Mucosa of descending colon (tissue), 3 donors: ENCODE measurements at places on chromosomes 2 and 18.

GRCh38 chr2:226213717-226214116 lies 585.9 kb downstream of the IRS1 start:
- no peak for DNase-seq

DNA sequence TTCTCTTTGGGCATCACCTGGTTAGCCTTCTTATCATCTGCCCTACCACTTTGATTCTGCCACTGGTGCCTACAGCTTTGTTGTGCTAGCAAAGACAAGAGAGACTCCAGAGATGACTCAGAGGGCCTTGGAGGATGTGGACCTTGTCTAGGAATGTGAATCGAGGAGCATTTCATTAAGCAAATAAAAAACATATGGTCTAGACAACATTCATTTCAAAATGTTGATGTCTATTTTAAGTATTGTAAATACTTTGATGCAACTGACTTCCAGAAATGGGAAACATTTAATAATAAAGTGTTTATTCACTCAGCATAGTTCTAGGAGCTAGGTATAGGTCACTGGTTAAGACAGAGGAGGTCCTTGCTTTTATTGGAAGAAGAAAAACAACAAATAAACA lies 195.5 kb downstream of the CDCA7 start:
- no peak for DNase-seq

DNA sequence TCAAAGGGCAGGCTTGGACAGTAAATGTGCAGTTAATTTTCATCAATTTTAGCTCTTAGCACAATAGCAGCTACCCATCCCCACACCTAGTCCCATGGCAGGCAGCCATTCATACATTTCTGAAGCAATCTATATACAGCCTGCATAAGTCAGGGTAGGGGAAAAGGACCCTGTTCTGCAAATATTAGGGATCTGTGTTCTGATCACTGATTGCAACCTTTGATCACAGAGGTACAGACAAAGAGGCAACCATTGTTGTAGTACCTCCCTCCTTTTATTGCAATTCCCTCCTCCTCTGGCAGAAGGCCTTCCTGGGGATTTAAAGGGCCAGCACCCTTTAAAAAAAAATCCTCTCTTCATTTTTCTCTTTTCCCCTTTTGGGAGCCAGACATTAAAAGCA lies 58.3 kb downstream of the KANSL1L start:
- DNase-seq = no peak

GRCh38 chr2:131027566-131028528 lies 65.4 kb downstream of the FAM168B start:
- DNase-seq = no peak

DNA sequence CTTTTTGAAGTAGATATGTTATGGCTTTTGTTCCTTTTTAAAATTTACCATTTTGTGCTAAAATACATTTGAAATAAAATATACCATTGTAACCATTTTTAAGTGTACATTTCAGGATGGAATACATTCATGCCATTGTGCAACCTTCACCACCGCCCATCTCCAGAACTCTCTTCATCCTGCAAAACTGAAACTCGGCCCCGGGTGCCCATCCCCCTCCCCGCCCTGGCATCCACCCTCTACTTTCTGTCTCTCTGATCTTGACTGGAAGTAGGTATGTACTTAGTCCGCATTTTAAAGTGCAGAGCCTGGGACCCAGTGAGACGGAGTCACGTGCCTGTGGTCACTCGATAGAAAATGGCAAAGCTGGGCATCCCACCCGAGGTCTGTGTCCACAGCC lies 45.6 kb downstream of the DIPK1C start:
- DNase-seq = no peak

DNA sequence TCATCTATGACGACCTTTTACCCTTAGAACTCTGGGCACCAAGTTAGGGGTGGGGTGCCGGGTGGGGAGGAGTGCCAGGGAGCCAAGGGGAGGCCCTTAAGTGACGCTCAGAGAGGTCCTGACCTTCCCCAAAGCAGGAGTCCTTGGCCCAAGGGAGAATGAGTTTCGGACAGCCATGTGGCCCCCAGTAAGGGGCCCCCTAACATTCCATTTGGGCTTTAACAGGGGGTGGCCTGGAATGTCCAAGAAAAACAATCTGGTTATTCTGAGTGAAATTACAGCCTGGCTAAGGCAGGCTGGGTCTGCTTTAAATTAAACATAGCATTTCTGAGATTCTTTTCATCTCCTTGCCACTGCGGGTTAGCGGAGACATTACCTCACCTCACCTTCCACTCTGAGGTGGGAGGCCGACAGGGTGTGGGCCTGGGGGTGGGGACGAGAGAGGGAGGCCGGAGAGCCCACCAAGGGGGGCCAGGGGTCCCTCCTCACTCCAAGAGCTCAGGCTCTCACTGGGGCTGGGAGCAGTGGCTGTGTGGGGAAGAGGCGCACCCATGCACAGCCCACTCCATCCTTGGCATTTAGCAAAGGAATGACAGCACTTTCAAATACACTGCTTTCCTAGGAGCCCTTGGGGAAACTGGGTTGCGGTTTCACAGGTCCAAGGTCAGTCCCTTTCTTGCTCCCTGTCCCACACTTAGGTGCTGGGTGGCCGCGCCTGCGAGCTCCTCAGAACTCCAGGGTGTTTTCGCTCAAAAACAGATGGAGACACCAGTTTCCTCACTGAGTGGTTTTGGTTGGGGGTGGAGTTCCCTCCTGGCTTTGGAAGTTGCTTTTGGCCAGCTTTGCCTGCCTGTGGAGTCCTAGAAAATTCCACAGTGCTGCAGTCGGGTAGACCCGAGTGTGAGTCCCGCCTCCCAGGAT lies 107.4 kb downstream of the POLR1A start:
- DNase-seq = no peak

- no peak for DNase-seq
These were observed 439.7 kb upstream of the TNP1 start for GRCh38 chr2:217299590-217299989.

DNA sequence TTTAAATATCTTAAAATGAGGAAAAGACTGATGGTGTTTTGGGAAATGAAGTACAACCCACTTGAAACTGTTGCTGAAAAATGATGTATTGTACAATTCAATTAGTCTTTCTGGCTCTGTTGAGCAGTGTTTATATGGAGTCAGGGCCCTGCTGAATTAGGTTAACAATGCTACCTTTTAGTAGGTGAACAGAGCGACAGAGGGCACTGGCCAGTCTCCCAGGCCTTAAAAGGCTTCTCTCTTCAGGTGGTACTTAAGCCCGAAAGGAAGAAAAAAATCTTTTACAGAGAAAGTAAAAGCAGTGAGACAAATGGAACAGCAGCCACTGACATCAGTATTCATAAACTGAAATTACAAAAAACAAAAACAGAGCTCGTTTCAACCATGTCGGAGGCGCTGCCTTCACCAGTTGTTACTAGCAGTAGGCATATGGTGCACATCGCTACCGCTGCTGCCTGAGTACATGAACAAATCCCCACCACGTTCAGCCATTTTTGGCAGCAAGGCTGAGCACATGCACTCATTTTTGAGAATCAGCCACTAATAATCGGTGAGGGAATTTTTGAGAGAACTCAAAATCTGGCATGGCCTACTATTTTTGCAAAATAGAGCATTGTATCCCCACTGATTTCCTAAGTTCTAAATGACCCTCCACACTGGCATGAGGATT lies 91.8 kb downstream of the PLEKHM3 start:
- DNase-seq = no peak

DNA sequence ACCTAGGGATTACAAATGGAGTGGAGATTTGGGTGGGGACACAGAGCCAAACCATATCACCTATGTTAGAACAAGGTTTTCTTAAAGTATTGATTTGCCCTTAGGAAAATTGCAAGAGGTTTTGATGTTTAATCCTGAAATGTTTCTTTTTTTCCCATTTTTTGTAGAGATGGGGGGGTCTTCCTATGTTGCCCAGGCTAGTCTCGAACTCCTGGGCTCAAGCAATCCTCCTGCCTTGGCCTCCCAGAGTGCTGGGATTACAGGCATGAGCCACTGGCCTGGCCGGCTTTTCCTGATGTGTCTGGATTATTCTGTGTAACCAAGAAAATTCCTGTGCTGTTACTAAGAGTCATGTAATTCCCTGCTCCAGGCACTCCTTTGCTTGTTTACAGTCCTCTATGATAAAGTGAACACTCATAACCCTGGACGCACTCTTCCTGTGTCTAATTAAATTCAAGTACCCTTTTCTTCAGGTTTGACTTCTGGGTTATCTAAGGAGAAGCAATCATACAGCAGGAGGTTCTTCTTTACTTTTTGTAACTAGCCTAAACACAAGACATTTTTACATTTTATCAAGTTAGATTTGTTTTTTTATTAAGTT lies 15.0 kb upstream of the CTDP1 start:
- DNase-seq = no peak

- DNase-seq = no peak
These were observed 567.4 kb downstream of the ARHGAP15 start for GRCh38 chr2:143696651-143697050.

DNA sequence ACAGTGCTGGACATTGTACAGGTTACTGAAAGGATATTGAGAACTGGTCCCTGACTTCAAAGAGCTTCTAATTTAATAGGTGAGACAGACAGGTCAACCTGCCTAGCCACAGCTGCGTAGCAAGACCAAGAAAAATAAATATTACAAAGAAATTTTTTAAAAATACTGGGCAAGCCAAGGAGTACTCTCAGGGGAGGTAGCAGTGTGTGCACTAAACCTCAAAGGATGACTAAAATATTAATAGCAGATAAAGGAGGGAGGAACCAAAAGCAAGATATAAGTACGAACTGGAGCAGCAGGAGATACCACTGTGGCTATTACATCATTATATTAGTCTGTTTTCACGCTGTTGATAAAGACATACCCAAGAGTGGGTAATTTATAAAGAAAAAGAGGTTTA lies 14.9 kb downstream of the SCG2 start:
- no peak for DNase-seq

- DNase-seq = no peak
These were observed 115.2 kb downstream of the GALNT3 start for GRCh38 chr2:165678882-165679281.

- no peak for DNase-seq
These were observed 232.5 kb upstream of the FN1 start for GRCh38 chr2:215668378-215668775.

- no peak for DNase-seq
These were observed 490.7 kb downstream of the NUP35 start for GRCh38 chr2:183614799-183615435.

DNA sequence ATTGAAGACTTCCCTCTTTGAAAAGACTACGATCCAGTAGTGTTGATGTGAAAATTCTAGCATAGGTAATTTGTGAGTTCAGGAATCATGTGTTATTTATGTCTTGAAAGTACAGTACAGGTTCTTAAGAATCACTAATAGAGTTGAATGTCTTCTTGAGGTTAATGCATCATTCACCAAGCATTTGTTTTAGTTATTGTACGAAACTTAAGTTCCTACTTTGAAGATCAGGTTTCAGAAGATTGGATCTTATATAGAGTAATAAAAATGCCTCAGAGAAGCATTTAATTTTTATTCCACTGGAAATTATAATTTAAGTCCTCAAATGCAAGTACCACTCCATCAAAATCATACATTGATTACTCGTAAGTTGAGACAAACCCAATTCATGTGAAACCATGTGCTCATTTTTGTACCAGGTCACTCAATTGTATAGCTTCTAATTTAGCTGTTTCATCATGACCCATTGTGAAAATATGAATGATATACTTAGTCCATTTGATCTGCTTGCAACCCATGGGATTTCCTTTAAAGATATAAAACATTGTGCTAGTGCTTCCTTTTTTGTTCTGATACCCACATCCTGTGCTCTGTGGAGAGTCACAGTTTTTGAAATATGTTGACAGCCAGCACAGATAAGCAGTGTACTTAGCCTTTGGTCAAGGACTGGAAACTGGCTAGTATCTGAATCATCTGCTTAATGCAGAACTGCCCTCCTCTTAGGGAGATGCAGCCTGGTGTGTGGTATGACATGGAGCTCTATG lies 22.5 kb upstream of the RAB27B start:
- DNase-seq = no peak
